ENCODE measurements at places on chromosomes 16 and 17.

DNA sequence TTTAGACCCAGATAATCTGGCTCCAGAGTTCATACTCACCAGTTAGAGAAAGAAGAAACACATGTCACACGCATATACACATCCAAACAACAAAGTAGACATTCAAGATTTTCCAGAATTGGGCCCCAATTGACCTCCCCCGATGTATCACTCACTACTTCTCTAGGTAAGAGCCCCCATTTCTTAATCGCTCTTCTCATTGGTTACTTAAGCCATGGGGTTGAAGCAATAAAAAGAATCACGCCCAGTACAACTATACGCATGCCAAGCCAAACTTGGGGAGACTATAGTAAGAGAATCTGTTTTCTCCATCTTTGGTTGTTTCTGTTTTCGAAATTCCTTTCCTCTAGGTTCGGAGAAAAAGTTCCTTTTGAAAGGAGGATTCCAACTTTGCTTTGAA, 565 bp downstream of the DDX52 start:
- peak; percentile 27 for DNase-seq

DNA sequence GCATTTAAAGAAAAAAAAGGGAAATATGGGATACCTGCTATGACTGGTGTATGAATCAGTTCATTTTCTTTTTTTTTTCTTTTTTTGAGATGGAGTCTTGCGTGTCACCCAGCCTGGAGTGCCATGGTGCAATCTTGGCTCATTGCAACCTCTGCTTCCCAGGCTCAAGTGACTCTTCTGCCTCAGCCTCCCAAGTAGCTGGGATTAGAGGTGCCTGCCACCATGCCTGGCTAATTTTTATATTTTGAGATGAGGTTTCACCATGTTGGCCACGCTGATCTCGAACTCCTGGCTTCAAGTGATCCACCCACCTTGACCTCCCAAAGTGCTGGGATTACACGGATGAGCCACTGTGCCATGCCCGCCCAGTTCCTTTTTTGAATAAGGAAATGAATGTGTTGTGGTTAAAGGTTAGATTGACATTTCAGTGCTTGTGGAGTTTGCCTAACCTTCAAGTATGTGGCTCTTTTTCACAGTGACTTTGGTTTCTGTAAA, 7.7 kb downstream of the HAPSTR1 start:
- DNase-seq: peak; percentile 77

GRCh38 chr17:18040261-18040858, 1.2 kb downstream of the GID4 start:
- no peak for DNase-seq

GRCh38 chr17:48663134-48663924, 37.2 kb upstream of the HOXB9 start:
- DNase-seq: no peak

DNA sequence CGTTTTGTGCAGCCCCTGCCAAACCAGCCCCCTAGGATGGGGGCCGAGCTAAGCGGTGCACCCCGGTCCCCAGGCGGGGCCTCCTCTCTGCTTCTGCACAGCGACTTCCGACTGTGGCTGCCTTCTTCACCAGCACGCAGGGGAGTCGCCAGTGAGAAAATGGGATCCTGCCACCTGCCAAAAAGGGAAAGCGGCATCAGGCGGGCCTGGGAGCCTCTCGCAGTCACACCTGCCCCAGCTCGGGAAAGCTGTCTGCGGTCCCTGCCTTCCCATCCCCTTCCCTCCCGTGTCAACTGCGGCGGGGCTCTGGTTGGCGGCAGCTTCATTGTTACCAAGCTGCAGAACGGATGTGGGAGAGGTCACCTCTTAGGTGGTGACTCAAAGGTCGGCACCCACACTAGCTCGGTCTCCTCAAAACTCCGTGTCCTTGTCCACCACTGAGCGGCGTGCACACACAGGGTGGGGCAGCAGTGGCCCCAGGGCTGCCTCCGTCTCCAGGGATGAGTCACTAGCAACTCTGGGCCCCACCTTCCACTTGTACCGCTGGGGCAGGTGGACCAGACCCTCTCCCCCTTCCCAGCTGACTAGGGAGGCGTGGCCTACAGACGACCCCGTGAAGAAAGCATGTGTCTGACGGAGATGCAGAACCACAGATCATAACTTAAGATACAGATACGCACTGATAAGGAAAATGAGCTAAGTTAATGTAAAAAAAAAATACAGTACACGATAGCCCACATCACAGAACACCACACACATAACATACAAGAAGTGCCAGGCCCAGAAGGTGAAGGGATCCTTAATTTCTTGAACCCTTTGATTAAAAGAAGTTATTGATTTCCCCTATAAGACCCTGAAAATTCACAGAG, 1.5 kb upstream of the PCYT2 start:
- DNase-seq: no peak

- DNase-seq: no peak
Observed at GRCh38 chr16:88893127-88893968, 26.9 kb upstream of the PABPN1L start.

- DNase-seq: peak; percentile 61
Observed at GRCh38 chr16:49857423-49858181, 1.7 kb upstream of the ZNF423 start.

GRCh38 chr17:28598389-28598788, 436 bp downstream of the SPAG5 start:
- no peak for DNase-seq

DNA sequence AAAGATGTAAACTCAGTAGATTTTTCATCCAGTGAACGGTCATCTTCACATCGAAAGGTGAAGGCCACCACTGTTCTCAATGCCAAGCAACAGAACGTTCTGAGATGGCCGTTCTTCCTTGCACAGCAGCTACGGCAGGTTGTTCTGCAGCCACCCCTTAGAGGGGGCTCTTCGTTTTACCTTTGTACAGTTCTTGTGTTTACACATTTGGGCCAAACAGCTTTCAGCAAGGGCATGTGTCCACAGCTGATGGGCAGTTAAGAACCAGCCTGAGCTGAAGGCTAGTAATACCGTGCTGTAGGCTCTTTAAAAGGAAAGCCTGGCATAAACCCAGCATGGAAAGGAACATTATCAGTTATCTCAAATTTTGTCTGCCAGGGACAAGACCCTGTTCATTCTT, 15.9 kb downstream of the PLD6 start:
- DNase-seq: no peak

DNA sequence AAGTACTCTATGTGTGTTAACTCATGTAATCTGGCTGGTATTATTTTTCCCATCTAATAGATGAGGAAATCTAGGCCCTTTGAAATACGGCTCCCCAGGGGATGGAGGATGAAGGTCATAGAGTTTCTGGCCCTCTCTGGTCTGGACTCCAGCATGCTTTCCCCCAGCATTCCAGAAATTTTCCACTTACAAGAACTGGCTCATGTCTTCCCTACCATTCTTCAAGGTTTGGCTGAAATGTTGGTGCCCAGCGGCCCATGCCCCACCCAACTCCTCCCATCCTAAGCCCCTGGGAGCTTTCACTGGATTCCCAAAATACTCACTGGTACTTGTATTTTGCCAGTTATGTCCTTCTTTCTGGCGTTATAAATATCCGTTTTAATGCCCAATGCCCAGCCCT, 237.5 kb upstream of the NLRP1 start:
- no peak for DNase-seq

DNA sequence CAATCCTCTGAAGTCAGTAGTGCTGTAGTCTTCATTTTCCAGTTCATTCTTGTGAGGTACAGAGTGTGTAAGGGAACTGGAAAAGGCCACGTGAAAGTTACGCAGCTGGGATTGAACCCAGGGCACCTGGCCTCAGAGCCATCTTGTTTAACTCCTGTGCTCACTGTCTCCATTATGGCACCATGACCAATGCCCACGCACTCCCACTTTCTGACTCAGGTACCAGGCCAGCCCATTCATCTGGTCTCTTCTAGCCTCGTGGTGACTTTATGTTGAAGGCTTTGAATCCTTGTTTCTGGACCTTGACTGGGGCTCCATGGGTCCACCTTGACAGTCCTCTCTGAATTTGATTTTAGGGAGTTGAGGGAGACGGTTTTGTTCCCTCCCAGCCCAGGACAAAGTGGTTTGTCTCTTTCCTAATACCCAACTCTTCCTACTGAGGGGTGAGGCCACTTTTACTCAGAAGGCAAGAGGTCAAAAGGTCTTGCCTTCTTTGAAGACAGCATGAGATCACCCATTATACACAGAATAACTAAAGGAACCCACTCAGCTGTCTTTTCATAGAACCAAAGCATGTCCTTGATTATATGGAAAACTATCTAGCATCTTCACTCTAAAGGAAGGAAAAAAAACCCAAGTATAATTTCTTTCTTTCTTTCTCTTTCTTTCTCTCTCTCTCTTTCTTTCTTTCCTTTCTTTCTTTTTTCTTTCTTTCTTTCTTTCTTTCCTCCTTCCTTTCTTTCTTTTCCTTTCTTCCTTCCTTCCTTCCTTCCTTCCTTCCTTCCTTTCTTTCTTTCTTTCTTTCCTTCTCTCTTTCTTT, 50.0 kb downstream of the OTOA start:
- peak; percentile 48 for DNase-seq

DNA sequence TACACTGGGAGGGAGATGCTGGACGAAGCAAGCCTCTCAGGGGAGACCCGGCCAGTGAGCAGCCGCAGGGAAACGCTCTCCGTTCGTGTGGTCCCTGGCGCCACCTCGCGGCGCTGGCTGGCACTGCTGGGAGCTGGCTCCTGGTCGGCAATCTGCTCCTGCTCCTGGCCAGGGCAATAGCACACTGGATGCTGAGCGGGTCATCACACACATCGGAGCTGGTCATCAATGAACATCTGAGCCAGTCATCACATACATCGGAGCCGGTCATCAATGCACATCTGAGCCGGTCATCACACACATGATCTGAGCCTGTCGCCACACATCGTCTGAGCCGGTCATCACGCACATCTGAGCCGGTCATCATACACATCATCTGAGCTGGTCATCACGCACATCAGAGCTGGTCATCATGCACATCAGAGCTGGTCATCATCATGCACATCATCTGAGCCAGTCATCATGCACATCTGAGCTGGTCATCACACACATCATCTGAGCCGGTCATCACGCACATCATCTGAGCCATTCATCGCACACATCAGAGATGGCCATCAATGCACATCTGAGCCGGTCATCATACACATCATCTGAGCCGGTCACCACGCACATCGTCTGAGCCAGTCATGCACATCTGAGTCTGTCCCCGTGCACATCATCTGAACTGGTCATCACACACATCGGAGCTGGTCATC, 217.3 kb downstream of the RBFOX3 start:
- peak; percentile 81 for DNase-seq

- DNase-seq: peak; percentile 63
Observed at GRCh38 chr16:28321700-28322411, 29.5 kb downstream of the SBK1 start.

DNA sequence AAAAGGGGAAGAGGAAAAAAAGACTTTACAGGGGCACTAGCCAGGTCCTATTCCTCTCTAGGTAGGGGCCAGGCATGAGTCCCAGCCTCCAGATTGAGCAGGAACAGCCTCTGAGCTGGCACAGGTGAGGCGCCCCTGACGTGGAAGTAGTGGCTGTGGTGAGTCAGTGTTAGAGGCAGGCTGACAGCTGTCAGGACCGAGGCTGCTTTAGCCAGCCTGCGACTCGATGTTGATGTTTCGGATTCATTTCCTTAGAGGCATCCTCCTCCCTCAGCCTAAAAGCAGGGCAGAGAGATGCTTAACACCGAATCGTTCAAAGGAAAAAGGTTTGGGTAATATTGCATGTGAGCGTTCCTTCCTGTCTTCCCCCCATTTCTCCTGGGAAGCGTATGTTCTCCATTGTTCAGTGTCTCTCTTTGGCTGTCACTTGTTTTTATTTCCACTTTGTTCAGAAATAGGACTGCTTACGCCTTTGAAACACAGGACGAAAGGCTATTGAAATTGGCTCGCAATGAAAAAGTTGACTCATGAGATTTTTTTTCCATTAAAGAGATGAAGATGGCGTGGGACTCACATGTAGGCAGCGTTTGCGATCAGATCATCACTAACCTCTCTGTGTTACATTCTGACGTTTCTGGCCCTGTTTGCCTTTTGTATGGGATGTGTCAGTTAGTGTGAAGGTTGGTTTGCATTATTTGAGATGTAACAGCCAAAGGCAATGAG, 1.3 kb downstream of the KIAA0513 start:
- no peak for DNase-seq

DNA sequence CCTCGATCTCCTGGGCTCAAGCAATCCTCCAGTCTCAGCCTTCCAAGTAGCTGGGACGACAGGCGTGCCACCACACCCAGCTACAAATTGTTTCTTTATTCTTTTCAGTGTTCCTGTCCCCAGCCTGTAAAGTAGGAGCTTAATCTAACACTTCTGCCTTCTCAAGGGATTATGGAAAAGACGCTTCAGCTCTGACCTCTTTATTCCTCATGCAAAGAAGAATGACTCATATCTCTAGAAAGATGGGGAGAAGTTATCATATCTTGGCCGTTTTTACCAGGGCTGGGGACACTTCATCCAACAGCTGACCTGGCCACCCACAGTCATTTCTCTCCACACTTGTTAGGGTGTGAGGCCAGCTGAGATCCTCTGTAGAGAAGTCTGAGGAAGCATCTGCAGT, 172.6 kb downstream of the HAPSTR1 start:
- peak; percentile 5 for DNase-seq

GRCh38 chr17:70618641-70619040, 449.3 kb downstream of the KCNJ2 start:
- DNase-seq: no peak

GRCh38 chr16:24748242-24748641, 18.8 kb downstream of the TNRC6A start:
- peak; percentile 83 for DNase-seq

DNA sequence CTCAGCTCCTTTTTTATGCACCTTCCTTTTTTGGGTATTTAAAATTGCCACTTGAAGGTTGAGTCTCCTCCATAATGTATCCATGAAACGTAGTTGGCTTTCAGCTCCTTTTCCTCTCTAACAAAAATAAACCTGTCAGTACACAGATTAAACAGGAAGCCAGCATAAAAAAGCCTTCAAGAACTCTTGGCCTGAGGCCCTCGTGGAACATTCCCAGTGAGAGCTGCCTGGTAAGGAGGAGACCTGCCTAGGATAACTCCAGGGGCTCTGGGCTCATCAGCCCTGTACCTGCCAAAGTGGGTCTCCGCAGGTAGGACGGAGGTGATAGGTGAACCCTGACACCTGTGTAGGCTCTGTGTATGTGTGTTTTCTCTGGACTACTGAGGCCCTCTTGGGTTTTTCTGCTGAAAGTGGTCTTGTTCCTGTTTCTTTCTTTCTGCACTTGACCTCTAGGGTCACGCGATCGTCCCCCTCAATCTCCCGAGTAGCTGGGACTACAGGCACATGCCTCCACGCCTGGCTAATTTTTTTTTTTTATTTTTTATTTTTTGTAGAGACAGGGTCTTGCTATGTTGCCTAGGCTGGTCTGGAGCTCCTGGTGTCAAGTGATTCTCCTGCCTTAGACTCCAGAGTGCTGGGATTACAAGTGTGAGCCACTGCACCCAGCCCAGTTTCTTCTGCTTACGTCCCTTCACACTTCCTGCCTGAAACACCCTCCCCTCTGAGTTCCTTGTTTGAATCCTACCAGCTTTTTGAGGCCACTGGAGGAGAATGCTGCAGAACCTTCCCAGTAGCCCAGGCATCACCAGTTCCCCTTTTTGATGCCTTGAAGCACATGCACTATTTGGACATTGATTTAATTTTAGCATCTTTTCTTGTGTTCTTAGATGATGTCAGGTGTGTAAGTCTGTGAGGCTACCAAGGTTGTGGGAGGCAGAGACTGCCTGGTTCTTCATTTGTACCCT, 9.8 kb downstream of the PGS1 start:
- DNase-seq: peak; percentile 92

GRCh38 chr17:29624586-29624985, 1.9 kb upstream of the CORO6 start:
- DNase-seq: no peak

- no peak for DNase-seq
Observed at GRCh38 chr16:75083813-75084212, 32.8 kb downstream of the LDHD start.
